ENCODE measurements at places on chromosomes 7 and 10. TPM values are rescaled to one million over a fixed set of nuclear protein-coding genes. Genes with fewer than 3 reads are reported as not detected.

The CCDC126 gene
- 9.0 TPM for total RNA-seq

The TMEM270 gene
- total RNA-seq, result not detected

The ZNF425 gene
- 7.0 TPM for total RNA-seq

The FXYD4 gene
- total RNA-seq, result not detected

The TMEM178B gene
- total RNA-seq, result 0.11 TPM

The LBX1 gene
- not detected for total RNA-seq

The OPALIN gene
- not detected for total RNA-seq

The PRSS37 gene
- not detected for total RNA-seq

The PAX2 gene
- not detected for total RNA-seq

The OR13A1 gene
- not detected for total RNA-seq

Data from articular chondrocyte of knee joint (primary cell).